Right kidney (tissue), 9 donors: ENCODE measurements at places on chromosomes 12 and 14.

- no peak for DNase-seq
Observed at GRCh38 chr12:49008943-49009342, 9.6 kb downstream of the PRKAG1 start.

DNA sequence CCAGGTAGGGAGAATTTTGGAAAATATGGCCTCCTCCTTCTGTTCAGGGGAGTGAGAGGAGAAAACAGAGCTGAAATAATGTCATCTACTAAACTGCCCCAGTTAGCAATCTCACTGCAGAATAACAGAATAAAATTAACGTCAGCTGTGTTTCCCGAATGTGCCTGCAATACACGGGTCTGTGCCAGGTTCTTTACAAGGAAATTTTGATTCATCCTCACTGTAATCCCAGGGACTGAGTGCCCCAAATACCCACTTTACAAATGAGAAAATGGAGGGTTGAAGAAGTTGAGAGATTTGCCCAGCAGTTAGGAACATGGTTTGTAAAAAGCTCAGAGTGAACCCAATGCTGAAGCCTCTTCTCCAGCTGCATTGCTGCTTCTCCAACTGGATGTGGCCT lies 21.3 kb upstream of the SERPINA6 start:
- no peak for DNase-seq

GRCh38 chr14:103576371-103577024 lies 13.7 kb downstream of the COA8 start:
- DNase-seq, result peak; percentile 69

DNA sequence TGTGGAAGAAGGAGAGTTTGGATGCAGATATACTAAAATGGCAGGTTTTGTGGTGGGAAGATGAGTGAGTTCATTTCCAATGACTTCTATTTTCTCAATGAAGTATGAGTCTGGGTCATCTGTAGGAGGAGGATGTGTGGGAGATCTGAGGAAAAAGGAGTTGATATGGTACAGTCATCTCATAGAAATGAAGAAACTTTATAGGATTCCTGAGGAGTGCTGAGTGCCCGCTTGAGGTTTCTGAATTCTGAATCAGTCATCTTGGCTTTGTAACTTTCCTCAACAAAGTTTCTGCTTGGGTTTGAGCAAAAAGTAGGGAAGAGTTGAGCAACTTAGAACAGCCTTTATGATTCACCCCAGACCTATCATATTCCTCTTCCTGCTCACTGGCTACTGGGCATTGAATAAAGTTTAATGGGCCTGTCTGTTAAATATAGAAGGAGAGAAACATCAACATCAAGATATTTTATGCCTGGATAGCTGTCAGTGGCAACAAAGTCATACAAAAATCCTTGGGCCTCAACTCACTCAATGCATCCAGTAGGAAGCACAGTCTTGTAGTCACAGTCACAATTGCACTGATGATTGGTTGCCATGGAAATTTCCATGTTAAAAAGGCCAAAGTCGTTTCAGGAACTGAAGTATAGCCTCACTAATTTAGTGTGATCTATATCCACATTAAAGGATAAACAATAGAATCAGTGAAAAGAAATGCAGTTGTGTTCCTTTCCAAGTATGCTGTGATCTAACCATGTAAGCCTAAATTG lies 284.7 kb downstream of the DUSP6 start:
- no peak for DNase-seq

GRCh38 chr12:65943388-65944137 lies 119.3 kb downstream of the HMGA2 start:
- DNase-seq, result no peak

DNA sequence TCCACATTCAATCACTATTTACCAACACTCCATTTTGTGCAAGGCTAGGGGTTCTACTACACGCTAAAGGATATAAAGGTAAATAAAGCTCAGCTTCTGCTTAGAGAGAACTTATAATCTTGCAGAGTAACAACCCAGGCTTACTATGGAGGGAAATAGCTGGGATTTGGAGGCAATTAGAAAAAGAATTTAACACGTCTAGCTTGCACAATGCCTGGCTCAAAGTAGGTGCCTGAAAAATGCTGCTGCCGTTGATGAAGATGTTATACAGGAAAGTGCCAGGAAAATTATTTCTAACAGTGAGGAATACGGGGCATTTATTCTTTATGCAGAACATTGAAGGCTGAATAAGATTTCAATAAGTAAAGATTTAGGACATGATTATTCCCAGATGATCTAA lies 214.2 kb downstream of the KITLG start:
- DNase-seq, result no peak

- DNase-seq, result peak; percentile 8
Observed at GRCh38 chr14:26163761-26164160, 434.1 kb downstream of the NOVA1 start.

- DNase-seq, result no peak
Observed at GRCh38 chr14:39733741-39734140, 301.5 kb upstream of the FBXO33 start.

DNA sequence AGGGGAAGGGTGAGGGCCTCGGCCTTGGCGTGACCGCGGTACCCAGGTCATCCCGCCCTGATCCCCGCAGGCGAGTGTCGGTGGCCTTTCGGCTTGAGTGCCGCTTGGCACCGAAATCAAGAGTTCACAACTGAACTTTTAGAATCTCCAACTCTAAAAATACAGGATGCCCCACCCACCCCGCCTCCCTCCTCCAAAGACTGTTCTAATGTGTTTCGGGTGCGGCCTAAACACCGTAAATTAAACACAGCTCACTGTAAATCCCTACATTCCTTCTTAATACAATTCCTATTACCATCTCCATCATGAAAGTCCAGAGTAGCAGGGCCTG lies 11.4 kb downstream of the SCNN1A start:
- DNase-seq, result no peak

DNA sequence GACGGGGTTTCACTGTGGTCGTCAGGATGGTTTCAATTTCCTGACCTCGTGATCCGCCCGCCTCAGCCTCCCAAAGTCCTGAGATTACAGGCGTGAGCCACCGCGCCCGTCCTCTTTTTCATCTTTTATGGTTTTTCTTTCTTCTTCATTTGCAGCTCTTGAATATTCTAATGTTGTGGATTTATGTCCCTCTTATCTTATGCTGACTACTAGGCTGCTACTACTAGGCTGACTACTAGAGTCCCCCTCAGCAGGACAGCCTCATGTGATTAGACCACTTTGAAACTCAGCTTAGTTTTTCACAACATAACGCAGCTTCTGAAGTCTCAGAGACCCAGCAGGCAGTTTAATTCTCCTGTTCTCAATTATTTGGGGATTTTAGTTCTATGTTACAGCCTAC lies 857 bp upstream of the CLEC4E start:
- no peak for DNase-seq

DNA sequence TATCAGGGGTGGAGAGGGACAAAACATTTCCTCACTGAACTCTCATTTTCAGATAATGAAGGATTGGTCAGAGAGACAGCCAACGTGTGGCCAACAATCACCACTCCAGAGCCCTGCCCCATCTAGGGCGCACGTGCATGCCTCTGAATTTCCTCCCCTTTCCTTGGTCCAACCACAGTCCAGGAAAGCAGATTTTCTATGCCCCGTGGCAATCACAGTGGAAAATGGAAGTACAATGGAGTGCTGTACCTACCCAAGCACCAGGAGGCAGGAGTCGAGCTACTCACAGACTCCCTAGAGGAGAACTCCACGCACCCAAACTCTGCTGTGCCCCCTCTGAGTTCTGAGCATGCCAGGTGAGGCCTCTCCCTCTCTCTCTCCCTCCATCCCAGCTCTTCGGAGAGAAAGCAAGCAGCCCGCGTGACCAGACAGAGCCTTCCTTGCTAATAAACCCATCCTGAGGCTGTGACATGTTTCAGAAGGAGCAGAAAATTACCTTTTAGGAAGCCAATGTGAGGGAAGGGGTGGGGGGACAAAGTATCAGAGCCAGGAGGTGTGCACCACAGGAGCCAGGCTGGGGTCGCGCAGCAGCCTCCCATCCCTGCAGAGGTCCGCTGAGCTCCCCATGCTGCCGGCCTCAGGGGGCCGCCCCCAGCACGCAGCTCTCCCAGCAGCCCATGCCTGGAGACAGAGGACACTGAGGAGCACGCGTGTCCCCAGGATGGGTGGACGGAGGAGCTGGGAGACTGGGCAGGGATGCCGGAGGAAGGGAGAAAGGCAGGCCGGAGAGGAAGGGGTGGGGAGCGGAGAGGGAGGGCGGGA lies 73.4 kb downstream of the PITPNM2 start:
- DNase-seq, result no peak

- DNase-seq, result no peak
Observed at GRCh38 chr12:85325442-85325841, 45.4 kb downstream of the ALX1 start.

DNA sequence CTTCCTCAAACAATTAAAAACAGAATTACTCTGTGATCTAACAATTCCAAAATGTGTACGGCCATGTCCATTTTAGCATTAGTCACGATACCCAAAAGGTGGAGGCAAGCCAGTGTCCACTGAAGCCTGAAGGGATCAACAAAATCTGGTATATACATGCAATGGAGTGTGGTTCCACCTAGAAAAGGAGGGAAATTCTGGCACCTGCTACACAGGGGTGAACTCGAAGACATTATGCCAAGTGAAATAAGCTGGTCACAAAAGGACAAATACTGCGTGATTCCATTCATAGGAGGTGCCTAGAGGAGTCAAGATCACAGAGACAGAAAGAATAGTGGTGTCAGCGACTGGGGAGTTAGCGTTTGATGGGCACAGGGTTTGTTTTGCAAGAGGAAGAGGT lies 331.4 kb downstream of the MED13L start:
- DNase-seq, result no peak

- no peak for DNase-seq
Observed at GRCh38 chr12:80445083-80445793, 1.2 kb downstream of the PTPRQ start.

GRCh38 chr12:132581348-132582057 lies 28.9 kb downstream of the LRCOL1 start:
- DNase-seq, result no peak

- no peak for DNase-seq
Observed at GRCh38 chr12:76636121-76636692, 76.6 kb upstream of the OSBPL8 start.

DNA sequence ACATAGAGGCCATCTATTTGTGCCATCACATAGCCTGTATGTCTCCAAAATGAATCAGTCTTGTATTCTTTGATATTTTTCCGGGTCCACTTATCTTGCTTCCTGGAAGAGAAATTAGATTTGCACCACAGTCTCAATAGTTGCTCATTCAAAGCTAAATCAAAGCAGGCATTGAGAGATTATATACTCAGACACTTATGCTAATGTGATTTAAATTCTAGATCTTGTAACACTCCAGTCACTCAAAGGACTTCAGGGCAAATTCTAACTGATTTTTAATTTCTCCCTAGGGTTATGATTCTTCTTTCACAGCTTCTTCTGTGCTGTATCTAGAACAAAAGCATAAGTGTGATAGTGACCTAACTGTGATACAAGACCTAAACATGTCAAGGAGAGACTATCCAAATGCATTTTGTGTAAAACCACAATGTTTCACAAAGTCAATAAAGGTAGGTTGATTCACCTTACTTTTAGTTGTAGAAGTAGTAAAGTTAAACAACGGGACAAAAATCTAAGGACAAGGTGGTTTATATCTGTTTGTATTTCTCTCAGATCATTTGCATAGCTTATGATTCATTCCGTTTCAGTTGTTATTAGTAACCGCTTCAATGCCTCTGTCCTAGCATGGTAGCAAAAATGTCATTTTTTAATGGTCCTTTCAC lies 26.8 kb downstream of the PLBD1 start:
- DNase-seq, result no peak

- no peak for DNase-seq
Observed at GRCh38 chr14:71956920-71957563, 24.8 kb downstream of the RGS6 start.

DNA sequence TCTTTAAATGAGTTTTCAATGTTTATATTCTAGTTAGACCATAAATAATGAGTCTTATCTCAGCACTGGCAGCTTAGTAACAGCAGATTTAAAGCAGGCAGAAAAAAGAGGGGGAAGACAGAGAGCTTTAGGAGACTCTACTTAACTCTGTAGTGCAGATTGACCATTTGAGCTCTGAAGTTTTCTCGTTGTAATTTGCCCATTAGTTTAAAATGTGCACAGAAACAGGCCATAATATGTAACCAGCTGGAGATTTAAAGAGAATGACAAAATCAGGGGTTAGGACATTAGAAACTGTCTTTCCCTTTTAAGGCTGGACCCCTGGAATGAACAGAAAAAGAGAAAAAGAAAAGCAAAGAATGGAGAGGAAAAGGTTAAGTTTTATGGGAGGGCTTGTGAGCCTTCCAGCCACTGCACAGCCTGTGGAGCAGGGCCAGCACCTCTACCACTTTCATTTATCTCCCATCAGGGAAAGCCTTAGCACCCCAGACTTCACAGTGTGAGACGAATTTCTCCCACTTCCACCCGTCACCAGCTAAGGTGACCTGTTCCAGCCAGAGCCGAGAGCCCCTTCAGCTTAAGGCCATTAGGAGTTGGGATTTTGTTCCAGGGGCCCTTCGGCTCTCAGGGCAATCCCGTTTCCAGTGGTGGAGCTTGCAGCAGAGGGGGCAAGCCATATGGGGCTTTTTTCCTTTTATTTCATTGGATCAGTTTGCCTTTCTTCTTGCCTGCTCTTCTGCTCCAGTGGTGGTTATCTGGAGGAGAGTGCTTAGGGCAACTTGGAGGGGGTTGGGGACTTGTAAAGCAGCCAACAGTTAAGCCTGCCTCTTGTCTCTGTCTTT lies 8.0 kb downstream of the IL22 start:
- DNase-seq, result peak; percentile 58

DNA sequence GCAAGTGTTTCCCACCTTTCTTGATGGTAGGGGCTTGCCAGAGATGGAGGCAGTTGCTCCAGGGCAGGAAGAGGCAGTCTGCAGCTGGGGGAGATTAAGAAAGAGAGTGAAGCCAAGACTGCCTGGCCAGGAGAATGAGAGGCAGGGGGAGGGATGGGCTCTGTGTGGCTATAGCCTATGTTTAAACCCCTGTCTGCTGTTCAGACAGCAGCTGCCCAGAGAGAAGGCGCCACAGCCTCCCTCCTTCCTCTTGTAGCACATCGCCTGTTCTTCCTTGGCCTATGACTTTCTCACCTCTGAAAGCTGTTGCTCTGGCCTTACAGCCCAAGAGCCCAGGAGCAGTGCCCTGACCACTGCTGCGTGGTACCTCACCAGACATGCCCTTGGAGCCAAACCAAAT lies 61.7 kb downstream of the EMP1 start:
- no peak for DNase-seq

GRCh38 chr12:89863968-89864367 lies 155.3 kb upstream of the ATP2B1 start:
- DNase-seq, result no peak

GRCh38 chr12:54390668-54391551 lies 6.4 kb upstream of the ZNF385A start:
- no peak for DNase-seq

- no peak for DNase-seq
Observed at GRCh38 chr12:14982562-14982961, 9.7 kb downstream of the PDE6H start.

DNA sequence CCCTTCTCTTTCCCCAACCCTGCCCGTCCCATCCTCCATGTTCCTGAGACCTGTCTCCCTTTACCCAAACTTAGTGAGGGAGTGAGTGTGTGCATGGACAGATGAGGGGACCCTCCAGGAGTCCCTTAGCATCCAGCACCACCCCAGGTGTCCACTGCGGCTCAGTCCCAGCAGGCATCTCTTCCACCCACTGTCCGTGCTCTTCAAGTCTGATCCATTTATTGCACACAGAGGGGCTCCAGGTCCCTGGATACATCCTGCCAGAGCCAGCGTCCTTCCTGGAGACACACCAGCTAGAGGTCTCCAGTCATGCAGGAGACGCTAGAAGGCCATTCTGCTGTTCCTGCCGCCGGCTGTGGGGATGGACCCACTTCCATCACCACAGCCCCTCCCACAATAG lies 239.2 kb downstream of the ADGRD1 start:
- no peak for DNase-seq

- no peak for DNase-seq
Observed at GRCh38 chr12:108234158-108234557, 105.0 kb downstream of the CMKLR1 start.

GRCh38 chr12:57168058-57168457 lies 20.6 kb upstream of the LRP1-AS start:
- DNase-seq, result no peak
